ENCODE measurements at places on chromosomes 5 and 9.
A peak's percentile ranks its signal among the peaks of the same experiment; 100 is the strongest.

GRCh38 chr5:170631466-170632195 is 127.8 kb downstream of the KCNIP1 start:
- no peak for DNase-seq

DNA sequence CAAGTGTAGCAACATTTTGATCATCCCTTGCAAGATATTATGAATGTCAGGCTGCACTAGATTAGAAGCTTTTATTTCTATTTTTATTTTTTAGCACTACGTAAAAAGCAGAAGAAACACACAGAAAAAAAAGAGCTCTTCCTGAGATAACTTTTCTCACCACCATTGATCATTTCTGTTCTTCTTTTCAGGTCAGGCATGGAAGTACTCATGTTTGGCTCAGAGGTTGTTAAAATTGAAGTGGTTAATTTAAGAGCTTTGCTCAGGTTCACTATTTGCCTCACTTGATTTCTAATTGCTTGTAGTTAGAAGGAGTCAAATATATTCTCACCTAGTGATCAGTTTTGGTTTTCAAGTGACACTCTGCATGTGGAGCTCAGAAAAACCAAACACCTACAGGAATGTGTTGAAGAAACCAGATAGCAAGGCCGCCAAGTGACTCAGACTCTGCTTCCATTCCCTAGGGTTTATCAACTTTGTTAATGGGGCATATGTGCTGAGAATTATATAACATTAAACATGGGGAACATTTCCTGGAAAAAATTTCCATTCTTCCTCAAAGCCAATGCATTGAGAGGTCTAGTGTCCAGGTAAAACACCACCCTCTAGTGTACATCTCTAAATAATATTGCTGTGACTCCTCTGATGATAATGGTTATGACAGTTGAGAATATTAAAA is 679.8 kb downstream of the CETN3 start:
- DNase-seq, result no peak

- DNase-seq, result no peak
These were observed 63.9 kb downstream of the KLHL3 start for GRCh38 chr5:137672001-137672400.

DNA sequence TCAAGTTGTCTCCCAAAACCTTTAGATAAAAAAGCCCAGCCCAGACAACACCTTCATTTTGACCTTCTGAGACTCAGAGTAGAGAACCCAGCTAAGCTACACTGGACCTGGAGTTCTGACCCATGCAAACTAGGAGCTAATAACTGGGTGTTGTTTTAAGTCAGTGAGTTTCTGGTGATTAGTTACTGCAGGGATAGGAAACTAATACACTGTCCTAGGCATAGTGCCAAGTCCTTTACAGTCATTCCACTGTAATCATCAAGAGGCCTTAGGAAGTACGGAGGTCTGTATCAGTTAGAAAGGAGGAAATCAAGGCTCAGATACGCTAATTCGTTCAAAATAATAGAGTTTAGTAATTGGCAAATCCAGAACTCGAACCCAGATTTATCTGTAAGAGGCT is 197.9 kb downstream of the KCTD16 start:
- no peak for DNase-seq

GRCh38 chr5:132479111-132479951 is 11.2 kb downstream of the IRF1 start:
- no peak for DNase-seq

DNA sequence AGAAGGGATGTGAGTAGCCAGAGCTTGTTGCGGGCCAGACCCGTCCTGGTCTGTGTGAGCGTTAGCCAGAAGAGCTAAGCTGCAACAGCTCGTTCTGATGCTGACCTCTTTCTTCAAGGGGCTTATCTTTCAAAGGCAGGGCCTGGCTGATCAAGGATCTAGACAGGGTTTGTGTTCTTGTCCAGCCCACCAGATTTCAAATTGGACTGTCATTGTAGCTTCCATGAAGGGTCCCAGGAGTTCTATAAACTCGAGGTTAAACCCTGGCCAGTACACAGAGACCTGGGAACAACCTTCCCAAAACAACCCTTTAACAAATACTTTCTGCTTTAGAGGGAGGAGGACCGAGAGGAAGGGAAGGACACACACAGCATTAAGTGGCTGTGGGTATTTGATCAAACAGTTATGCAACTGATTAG is 153.0 kb upstream of the TUT7 start:
- DNase-seq, result no peak

DNA sequence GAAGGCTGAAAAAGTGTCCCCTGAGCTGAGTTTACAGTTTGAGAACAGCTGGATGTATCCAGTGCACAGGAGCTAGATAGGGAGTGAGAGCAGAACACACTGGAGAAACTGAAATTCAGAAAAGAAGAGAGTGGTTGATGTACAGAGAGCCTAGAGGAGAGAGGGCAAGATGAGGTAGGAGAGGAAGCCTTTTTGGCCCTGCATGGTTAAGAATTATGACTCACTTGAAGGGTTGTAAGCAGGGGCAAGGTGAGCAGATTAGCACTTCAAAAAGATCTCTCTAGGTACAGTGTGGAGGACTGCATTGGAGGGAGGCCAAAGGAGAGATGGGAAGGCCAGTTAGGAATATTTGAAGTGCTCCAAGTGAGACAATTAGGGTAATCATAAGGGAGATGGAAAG is 25.2 kb downstream of the MCC start:
- DNase-seq, result no peak

DNA sequence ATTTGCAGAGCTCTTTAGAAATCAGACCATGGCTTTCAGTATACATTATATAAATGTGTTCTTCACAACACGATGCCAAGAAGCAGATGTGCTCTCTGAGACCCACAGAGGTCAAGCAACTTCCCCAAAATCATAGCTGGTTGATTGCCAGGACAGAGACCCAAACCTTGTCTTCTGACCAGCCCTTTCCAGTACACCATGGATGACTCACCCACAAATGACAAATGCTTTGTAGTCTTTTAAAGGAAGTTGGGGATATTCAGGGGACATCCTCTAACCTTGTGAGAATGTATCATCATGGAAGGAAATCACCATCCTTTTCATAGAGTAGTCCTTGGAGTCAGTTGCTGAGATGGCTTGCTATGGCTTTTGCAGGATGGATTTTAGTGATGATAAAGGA is 30.1 kb downstream of the ZNF462 start:
- no peak for DNase-seq

DNA sequence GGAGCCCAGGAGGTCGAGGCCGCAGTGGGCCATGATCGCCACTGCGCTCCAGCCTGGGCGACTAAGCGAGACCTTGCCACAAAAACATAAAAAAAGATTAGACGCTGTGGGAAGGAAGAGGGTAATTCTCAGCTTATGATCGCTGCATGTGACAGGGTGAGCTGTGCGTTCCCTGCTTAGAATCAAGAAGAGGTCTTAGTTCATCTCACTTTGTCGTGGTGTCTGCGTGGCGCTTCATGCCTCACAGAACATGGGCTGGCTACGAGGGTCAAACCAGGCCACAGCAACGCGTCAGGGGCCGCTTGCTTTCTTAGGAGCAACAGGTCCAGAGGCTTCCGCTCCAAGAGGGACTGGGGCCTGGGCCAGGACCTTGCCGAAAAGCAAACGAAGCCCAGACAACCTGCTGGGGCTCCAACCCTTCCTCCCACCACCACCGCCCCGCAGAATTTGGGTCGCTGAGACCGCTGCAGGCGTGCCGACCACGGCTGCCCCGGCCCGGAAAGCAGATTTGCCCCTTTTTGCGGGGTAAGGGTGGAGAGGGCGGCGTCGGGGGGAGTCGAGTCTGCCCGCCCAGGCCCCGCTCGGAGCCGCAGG is 10.0 kb upstream of the GRIN1 start:
- no peak for DNase-seq

GRCh38 chr5:16178745-16179372 is 732 bp downstream of the MARCHF11 start:
- DNase-seq, result peak; percentile 3

GRCh38 chr5:9419794-9420193 is 126.1 kb downstream of the SEMA5A start:
- no peak for DNase-seq

- DNase-seq, result no peak
These were observed 93.9 kb upstream of the NEK6 start for GRCh38 chr9:124163760-124164255.

DNA sequence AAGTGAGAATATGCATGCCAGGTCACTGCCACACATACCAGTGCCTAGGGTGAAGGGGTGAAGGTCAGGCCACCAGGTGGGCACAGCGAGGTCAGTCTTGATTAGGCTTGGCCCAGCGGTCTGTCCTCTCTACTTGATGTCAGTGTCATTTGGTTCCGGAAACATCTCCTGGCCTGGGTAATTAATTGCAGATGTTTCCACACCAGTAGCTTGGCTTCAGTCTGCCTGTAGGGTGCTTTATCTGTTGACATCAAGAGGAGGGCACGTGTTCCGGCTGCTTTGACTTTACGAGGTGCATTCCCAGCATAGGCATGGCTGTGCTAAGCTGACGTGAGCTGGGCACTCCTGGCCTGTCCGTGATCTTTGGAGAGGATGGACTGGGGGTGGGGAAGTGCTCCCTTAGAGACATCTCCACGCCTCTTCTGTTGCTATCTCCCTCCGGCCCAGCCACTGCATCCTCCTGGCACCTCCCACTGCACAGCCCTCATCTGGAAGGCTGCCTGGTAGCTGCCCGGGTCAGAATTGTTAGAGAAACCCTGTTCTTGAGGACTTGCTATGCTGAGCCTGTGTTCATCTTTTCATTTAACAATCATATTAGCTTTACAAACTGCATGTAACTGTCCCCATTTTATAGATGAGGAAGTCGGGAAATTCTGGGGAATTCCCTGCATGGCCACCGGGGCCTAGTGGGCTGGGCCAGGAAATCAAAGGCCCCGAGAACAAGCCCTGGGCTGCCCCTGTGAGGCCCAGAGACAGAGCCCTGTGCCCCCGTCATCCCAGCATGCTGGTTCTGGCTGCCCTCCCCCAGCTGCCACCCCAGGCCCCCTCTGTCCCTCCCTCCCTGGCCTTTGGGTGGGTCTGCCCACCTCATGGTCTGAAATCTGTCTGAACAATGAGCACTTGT is 29.1 kb downstream of the JADE2 start:
- no peak for DNase-seq

GRCh38 chr9:15606643-15607472 is 54.0 kb downstream of the CCDC171 start:
- no peak for DNase-seq

DNA sequence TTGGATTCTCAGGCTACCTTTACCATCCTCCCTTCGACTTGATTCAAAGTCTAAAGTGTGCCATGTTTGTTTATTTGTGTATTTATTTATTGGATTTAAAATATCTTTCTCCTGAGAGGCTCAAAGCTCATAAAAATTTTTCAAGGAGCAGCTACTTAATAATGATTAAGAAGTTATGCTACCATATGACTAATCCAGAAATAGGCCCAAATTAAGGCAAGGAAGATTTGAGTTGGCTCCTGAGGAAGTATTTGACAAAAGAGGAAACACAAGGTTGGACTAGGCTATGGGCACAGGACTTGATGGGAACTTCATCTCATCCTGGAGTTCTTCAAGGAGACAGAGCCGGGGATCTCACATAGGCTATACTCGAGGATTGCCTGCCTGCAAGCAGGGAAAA is 22.4 kb upstream of the PPP2CA start:
- no peak for DNase-seq

DNA sequence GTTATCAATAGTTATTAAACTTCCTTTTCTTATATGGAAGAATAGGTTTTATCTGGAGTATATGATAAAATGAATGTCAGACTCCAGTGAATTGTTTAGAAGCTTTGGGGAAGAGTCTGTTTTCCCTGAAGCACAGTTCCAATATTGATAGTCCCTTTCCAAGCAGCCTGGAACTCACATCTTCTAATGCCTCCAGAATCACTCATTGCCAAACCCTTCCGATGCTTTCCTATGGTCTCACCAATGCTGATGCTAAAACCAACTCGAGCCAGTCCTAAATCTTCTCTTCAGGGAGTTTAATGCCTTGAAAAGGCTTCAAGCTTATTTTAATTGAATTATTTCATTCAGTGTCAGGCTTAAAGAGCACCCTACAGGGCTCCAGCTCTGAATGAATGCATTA is 121.2 kb downstream of the PTTG1 start:
- DNase-seq, result no peak

- DNase-seq, result no peak
These were observed 376.2 kb upstream of the GRAMD2B start for GRCh38 chr5:126046846-126047571.

GRCh38 chr5:62575066-62575465 is 3.6 kb upstream of the LRRC70 start:
- DNase-seq, result no peak

GRCh38 chr9:27847818-27848217 is 274.5 kb upstream of the C9orf72 start:
- DNase-seq, result no peak

DNA sequence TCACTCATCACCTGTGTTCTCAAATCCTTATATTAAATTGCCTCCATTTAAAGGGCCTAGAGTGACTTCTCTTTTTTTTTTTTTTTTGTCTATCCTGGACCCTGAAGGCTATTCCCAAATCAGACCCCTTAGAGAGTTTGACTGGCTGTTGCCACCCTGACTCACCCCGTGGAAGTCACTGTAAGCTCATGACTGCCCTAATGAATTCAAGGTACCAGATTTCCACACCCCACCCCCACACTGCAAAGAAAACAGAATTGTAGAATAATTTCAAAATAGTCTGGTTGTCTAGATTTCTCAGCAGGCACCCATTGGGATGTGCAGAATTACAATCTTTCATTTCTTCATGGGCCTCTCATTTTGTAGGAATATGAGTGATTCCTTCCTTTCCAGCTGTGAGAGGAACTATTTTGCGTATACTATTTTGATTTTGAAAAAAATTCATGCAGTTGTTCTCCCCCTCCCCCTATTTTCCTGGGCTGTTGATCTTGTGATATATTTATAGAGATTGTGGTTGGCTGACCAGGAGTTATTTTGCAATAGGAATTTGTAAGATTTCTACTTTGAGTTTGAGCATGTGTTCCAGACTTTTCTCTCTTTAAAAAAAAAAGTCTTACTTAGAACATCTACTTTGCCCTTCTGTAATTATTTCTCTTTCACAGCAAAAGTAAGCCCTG is 79.1 kb downstream of the ZNF618 start:
- no peak for DNase-seq

DNA sequence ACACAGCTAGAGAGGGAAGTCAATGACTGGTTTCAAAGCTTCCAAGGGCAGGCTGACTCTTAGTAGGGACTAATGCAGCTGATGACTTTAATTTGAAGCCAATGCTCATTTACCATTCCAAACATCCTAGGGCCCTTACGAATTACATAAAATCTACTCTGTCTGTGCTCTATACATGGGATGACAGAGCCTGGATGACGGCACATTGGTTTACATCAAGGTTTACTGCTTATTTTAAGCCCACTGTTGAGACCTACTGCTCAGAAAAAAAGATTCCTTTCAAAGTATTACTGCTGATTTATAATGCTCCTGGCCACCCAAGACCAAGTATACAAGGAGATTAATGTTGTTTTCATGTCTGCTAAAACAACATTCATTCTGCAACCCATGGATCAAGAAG is 74.1 kb downstream of the DAP start:
- DNase-seq, result no peak

GRCh38 chr5:20556115-20556763 is 568.2 kb upstream of the CDH18 start:
- no peak for DNase-seq
